ENCODE measurements at places on chromosomes 6 and 20. TPM values are rescaled to one million over a fixed set of nuclear protein-coding genes. Genes with fewer than 3 reads are reported as not detected.

The SLPI gene
- not detected for polyA plus RNA-seq

DNA sequence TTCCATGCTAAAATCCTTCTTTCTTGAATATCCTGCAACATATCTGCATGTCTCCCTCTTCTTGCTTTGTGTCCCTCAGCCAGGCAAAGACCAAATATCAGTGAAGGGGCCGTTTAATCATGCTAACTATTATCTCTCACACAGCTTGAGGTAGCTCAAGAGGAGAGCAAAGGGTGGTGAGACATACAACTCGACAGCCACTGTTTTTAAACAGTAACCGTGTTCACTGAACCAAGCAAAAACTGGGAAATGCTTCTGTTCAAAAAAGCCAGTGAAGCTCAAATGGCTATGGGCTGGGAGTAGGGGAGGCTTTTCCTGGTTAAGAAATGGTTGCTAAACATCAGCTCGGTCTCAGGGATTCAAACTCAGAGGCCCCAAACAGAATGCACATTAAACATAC lies 83.4 kb downstream of the MAP7 start:
- DNase-seq: no peak

DNA sequence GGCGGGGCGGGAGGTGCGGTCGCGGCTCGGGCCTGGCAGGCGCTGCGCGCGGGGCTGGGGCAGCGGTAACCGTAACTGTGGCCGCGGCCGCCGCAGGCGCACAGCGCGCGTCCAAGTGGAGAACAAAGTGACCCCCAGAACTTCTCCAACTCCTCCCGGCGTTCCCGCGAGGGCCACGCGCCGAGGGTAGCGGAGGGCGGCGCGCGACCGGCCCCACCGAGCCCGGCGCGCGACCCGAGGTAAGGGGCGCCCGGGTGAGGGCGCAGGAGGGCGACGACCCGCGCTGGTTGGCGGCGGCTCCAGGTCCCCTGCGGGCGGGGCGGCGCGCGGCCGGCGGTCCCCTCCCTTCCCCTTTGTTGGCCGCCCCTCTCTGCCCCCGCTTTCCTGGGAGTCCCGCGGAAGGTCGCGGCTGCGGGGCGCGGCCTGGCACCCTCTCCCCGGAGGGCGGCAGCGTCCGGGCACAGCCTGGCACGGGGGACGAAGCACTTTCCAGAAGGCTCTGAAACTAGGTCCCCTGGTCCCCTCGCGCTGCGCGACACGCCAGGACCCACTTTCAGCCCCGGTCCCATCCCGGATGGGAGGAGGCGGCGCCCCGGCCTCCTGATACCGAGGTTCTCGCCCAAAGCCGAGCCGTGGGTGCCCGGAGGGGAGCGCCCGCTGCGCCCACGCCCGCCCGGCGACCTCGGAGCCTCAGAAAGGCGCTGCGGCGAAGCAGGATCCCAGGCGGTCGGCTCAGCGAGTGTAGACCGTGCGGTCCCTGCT lies at the start of gene TIAM2:
Gene TIAM2, plus strand, starts transcription at position 62 of the 762 bp plus-strand sequence. CDS start 133,909 bp downstream, outside the sequence.
- no peak for DNase-seq

- no peak for DNase-seq
Observed at GRCh38 chr6:18585032-18585573, 198.0 kb downstream of the RNF144B start.

DNA sequence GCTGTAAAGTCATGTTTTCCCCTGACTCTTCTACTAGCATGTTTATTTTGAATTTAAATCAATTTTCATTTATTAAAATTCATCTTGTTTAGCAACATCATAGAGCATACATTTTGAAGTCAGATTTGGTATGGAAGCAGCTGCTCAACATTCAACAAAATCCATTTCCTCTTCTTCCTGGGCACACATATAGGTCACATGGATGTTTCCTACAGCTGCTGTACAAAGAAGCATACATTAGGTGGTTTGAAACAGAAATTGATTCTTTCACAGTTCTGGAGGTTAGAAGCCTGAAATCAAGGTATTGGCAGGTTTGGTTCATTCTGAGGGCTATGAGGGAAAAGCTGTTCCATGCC lies 495.2 kb downstream of the RFPL4B start:
- no peak for DNase-seq

GRCh38 chr6:20455251-20455940 lies 53.7 kb downstream of the E2F3 start:
- DNase-seq: no peak
